ENCODE measurements at places on chromosomes 1 and 21.

DNA sequence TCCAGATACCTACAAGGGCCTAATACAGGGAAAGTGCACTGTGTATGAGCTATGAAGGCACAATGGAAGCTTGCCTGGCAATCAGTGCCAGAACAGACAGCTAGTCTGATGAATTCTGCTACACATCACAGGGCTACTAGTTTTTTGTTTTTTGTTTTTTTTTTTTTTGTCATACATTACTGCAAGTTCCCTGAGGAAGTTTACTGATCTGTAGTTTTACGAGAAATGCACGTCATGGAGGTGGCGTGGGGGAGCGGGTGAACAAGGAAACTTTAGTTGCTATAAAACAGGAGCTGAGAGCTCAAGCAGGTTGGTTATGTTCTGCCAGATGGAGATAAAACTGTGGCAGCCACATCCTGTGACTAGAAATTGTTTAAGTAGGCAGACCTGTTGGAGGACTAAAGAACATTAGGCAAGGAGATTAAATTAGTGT lies 17.7 kb downstream of the PTPRC start:
- peak; percentile 87 for DNase-seq

GRCh38 chr1:77068013-77068412 lies 151.2 kb downstream of the PIGK start:
- no peak for DNase-seq

DNA sequence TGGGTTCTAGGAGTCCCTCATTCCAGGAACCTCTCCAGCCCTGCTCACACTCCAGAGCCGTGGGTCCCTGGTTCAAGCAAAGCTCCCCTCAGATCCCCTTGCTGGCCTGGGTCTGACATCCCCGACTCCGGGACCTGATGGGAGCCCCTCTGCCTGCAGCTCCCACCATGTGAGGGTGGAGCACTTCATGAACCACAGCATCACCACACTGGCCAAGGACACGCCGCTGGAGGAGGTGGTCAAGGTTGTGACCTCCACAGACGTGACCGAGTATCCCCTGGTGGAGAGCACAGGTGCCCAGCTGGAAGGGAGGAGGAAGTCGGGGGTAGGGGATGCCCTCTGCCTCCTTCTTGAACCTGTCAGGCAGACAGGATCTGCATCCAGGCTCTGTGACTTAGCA lies 9.7 kb downstream of the CLCNKA start:
- DNase-seq, result no peak

GRCh38 chr1:38523568-38523939 lies 336.0 kb downstream of the RRAGC start:
- DNase-seq, result no peak

- DNase-seq, result no peak
Measured at GRCh38 chr1:167927046-167927754, 9.3 kb upstream of the DCAF6 start.

- peak; percentile 41 for DNase-seq
Measured at GRCh38 chr1:236281198-236281653, 532 bp downstream of the ERO1B start.

DNA sequence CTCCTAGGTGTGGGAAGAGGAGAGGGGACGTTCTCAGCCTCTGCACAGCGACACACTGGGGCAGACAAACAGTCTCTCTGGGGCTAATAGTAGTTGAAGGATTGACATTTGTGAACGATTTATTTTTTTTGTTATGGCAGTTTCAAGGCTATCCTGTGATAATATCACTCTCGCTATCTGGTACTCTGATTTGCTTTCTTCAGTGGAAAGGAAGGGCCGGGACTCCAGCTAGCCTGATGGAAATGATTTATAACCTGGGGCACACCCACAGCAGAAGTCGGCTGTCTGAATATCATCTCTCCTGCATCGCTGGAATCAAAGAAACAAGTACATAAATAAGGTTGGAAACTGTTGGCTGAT lies 122.7 kb downstream of the KCNN3 start:
- DNase-seq, result no peak
